ENCODE measurements at places on chromosomes 1 and 21.

DNA sequence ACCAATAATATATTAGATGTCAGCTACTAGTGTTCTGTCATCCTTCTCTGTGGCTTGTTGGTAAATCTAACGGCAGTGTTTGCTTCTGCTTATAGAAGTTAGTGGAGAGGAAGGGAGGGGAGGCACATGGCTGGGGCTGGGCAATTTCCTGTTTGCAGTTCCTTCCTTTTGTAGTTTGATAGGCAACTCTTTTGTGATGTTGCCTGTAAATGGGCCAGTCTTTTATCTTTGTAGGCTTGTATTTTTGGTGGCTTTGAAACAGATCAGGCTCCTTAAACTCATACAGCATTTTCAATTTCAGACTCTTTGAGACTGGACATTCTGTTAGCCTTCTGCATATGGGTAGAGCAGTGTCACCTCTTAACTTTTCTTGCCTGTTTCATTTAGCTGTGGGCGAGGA is 48.1 kb downstream of the CDC14A start:
- DNase-seq = peak; percentile 53

- DNase-seq = no peak
These were observed 11.1 kb upstream of the MSTO1 start for GRCh38 chr1:155598842-155599331.

GRCh38 chr1:159831412-159832141 is 4.9 kb downstream of the SLAMF8 start:
- no peak for DNase-seq

GRCh38 chr1:39131940-39132339 is 72.6 kb upstream of the MACF1 start:
- no peak for DNase-seq

DNA sequence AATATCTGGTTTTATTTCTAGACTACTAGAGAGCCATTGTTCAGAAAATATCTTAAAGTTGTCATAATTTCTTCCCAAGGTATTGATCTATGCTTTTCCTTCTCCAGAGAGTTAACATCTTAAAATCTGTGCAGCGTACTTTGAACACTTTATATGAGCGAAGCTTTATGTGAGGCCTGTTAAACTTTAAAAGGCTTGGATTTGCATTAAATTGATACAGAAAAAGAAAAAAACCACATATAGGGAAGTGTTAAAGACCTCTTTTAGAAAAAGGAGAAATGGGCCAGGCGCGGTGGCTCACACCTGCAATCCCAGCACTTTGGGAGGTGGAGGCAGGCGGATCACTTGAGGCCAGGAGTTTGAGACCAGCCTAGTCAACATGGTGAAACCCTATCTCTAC is 59.2 kb upstream of the MORC3 start:
- DNase-seq = no peak

DNA sequence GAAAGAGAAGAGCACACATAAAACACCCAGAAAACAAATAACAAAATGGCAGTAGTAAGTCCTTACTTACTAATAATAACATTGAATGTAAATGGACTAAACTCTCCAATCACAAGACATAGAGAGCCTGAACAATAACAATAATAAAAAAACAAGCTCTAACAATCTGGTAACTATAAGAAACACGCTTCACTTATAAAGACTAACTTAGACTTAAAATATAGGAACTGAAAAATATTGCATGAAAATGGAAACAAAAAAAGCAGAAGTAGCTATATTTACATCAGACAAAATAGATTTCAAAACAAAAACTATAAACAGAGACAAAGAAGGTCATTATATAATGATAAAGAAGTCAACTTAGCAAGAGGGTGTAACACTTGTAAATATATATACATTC is 83.1 kb upstream of the LYPLAL1 start:
- no peak for DNase-seq

GRCh38 chr1:182459949-182460348 is 10.0 kb downstream of the RGSL1 start:
- DNase-seq = no peak

Measured in aorta (tissue), 5 donors.